ENCODE measurements at places on chromosomes 6 and 20. TPM values are rescaled to one million over a fixed set of nuclear protein-coding genes. Genes with fewer than 3 reads are reported as not detected.

GRCh38 chr6:170529839-170530469, 23.2 kb downstream of the PSMB1 start:
- peak; percentile 81 for DNase-seq

- DNase-seq = no peak
These were observed 9.1 kb downstream of the PPP2R5D start for GRCh38 chr6:42993445-42993844.

- no peak for DNase-seq
These were observed 14.5 kb upstream of the CSNK2A1 start for GRCh38 chr20:558117-558516.

GRCh38 chr6:63537201-63537958, 34.9 kb upstream of the LOC128125822 start:
- no peak for DNase-seq

- no peak for DNase-seq
These were observed 89.8 kb downstream of the MYB start for GRCh38 chr6:135270676-135271536.

GRCh38 chr20:59165891-59166709, 2.5 kb downstream of the ZNF831 start:
- no peak for DNase-seq

GRCh38 chr6:49902856-49903255, 36.5 kb upstream of the CRISP1 start:
- DNase-seq = no peak

DNA sequence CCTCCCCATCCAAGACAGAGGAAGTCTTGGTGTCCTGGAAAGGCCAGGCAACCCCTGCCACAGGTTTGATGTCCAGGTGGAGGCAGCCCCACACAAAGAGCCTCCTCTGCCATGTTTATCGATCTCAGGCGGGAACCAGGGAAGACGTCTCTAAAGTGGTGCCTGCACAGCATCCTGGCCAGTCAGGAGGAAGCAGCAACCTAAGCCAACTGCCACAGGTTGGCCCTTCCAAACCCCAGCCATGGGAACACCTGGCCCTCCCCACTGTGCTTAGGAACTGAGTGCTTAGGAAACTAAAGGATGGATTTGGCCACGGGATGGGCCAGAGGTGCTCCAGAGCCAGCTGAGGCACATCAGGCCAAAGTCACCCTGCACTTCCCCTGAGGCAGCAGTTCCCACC, 56.9 kb downstream of the CSE1L start:
- no peak for DNase-seq

DNA sequence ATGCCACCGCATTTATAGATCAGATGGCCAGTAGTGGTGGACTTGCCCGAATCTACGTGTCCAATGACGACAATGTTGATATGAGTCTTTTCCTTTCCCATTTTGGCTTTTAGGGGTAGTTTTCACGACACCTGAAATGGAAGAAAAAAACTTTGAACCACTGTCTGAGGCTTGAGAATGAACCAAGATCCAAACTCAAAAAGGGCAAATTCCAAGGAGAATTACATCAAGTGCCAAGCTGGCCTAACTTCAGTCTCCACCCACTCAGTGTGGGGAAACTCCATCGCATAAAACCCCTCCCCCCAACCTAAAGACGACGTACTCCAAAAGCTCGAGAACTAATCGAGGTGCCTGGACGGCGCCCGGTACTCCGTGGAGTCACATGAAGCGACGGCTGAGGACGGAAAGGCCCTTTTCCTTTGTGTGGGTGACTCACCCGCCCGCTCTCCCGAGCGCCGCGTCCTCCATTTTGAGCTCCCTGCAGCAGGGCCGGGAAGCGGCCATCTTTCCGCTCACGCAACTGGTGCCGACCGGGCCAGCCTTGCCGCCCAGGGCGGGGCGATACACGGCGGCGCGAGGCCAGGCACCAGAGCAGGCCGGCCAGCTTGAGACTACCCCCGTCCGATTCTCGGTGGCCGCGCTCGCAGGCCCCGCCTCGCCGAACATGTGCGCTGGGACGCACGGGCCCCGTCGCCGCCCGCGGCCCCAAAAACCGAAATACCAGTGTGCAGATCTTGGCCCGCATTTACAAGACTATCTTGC, 725 bp downstream of the EEF1A1 start:
- peak; percentile 49 for DNase-seq

DNA sequence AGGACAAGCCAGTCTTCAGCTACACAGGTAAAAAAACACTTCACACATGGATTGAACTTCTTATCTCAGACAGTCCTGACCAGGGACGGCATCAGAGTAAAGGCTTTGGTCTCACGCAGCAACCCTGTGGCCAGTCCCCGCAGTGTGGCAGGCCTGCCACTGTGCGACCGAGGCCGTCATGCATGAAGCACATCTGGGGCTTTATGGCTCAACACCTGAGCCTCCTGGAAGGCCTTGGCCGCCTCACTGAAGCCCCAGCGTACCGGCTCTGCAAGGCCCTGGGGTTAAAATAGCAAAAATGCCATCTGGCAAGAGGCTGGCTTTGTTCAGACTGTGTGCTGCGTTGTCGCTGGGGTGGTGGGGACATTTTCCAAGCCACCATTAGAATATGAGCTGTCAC, 32.8 kb downstream of the TBC1D7 start:
- DNase-seq = no peak

GRCh38 chr20:33866398-33867100, 55.4 kb downstream of the CHMP4B start:
- no peak for DNase-seq

GRCh38 chr6:86456821-86457220, 480.5 kb upstream of the HTR1E start:
- no peak for DNase-seq

SCRT2 gene
- 4.1 TPM for total RNA-seq

THBD gene
- 0.12 TPM for total RNA-seq

CCDC28A gene
- 5.0 TPM for total RNA-seq

BAG2 gene
- total RNA-seq = 3.3 TPM

ATP6V1G2 gene
- total RNA-seq = 3.3 TPM

IMPG1 gene
- not detected for total RNA-seq

USP49 gene
- 25.1 TPM for total RNA-seq

MAFB gene
- total RNA-seq = 1.6 TPM

NKX2-4 gene
- total RNA-seq = not detected
